Stimulated activated CD8-positive, alpha-beta memory T cell treated with anti-CD3 and anti-CD28 coated beads, Interleukin-15, amount 100 ng/mL, for 1 hour (primary cell): ENCODE measurements at places on chromosomes 5 and 9.

- DNase-seq, result no peak
These were observed 757.3 kb upstream of the WWC1 start for GRCh38 chr5:167533814-167534795.

GRCh38 chr9:106913276-106913675 is 50.3 kb downstream of the ZNF462 start:
- no peak for DNase-seq

GRCh38 chr9:526904-527591 is 312.4 kb downstream of the DOCK8 start:
- DNase-seq, result no peak

GRCh38 chr5:41978676-41979075 is 53.6 kb downstream of the FBXO4 start:
- no peak for DNase-seq

DNA sequence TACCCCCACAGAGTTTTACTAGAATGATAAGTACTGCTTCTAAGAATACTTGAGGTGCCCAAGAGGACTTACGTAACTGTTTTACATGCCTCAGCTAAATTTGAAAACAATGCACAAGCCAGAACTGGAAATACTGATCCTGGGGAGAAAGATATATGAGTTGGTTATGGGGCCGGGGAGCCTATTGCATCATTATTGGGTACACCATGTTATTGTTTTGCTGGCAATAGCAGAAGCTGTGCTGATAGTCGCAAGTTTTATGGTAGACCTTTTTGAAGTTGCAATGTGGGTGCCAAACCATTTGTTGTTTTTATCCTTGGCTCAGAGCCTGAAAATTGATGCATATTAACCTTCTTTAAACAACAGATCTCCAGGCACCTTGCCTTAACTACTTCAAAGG is 108.4 kb upstream of the DHFR start:
- DNase-seq, result no peak

GRCh38 chr5:83683836-83684235 is 36.8 kb downstream of the HAPLN1 start:
- no peak for DNase-seq

DNA sequence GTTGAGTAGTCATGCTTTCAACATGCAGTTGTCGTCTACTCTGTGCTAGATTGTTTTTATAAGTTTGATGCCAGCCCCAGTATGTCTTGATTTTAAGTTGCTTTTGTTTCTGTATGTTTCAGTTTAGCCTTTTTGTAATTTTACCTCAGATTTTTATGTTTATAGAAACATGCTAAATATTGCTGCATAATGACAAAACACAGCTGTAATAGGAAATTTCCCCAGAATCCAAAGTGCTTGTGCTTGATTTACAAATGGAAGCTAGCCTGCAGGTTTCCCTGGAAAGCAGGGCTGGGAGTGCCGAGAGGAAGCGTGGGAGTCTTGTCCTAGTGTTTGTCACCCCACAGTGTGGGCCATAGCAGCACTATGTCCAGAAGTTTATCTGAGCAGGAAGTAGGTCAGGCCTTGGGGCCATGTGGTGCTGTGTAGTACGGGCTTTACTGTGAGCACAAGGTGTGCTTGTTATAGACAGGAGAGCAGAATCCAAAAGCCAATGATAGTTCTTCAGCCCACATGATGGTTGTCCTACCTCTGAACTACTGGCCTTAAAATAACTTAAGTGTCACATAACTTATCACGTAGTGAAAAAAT is 100.0 kb upstream of the NREP start:
- DNase-seq, result no peak

- no peak for DNase-seq
These were observed 20.2 kb upstream of the NREP start for GRCh38 chr5:111776913-111777781.

DNA sequence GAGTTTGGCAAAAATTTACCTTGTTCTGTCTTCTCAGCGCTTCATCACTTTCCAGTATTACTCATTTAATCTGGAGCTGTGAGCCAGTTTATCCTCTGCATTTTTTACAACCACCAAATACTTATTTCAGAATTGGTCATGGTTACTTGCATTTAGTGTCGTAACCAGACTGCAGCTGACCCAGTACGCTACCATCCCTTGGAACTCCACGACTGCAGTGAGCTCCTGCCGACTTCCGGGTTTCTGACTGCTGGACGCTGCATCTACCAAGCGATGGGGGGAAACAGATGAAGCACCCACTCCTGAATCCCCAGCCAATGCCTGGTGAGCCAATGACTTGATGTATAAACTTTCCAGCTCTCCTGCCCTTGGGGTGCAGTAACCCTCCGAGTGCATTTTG is 174.4 kb upstream of the PRLR start:
- no peak for DNase-seq

DNA sequence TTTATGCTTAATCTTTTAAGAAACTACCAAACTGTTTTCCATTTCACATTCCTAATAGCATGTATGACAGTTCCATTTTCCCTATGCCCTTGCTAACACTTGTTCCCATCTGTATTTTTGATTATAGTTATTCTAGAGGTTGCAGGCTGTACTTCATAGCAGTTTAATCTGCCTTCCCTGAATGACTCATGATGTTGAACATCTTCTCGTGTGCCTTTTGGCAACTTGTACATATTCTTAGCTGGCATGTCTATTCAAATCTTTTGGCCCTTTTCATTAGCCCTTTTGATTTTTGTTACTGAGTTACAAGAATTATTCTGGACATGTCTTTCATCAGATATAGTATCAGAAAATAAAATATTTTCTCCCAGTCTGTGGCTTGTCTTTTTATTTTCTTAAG is 320.3 kb downstream of the DIRAS2 start:
- no peak for DNase-seq

- no peak for DNase-seq
These were observed at the start of gene FER for GRCh38 chr5:108747774-108748400. Gene FER (plus strand): TSS chr5:108747897. CDS start chr5:108798183, 50,286 bp downstream.

GRCh38 chr5:137651022-137651421 is 84.9 kb downstream of the KLHL3 start:
- no peak for DNase-seq

GRCh38 chr5:178630475-178630930 is 3.7 kb upstream of the CLK4 start:
- no peak for DNase-seq

GRCh38 chr5:135829681-135830383 is 4.6 kb upstream of the SLC25A48 start:
- no peak for DNase-seq

DNA sequence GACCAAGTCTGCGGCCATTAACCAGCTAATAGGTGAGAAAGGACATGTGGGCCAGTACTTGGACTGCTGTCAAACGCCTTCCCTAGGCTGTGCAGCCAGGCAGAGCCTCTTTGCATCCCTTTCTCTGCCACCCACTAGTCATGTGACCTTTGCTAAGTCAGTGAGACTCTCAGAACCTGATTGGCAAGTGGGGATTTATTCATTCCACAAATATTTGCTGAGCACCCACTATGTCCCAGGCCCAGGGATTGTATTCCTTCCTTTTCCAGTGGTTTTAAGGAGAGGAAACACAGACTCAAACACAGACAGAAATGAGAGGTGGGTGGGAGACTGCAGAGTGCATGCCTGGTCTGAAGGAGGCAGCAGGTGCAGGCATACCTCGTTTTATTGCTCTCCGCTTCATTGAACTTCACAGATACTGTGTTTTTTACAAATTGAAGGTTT is 71.6 kb upstream of the GALNT10 start:
- DNase-seq, result no peak

GRCh38 chr9:116073826-116074225 is 79.8 kb upstream of the PAPPA start:
- no peak for DNase-seq
